Natural killer cell (primary cell): ENCODE measurements at places on chromosomes 1 and 21. TPM values are rescaled to one million over a fixed set of nuclear protein-coding genes. Genes with fewer than 3 reads are reported as not detected.

GRCh38 chr1:245715291-245715701 lies 560.5 kb downstream of the KIF26B start:
- no peaks in the 10 kb centered on the region for H3K4me1 ChIP-seq
- no peak for DNase-seq
- no peak overlapping the region for H3K4me3 ChIP-seq
- H3K36me3 ChIP-seq = no peaks in the 10 kb centered on the region
- no peak overlapping the region for H3K27ac ChIP-seq

Gene LCE1C
- total RNA-seq = not detected

- H3K36me3 ChIP-seq = no peaks in the 10 kb centered on the region
- no peak overlapping the region for H3K4me3 ChIP-seq
- H3K27me3 ChIP-seq = no peaks in the 10 kb centered on the region
- DNase-seq = no peak
- no peak overlapping the region for H3K27ac ChIP-seq
- H3K4me1 ChIP-seq = no peaks in the 10 kb centered on the region
Observed at GRCh38 chr1:37725851-37726613, 33.7 kb downstream of the CDCA8 start.

DNA sequence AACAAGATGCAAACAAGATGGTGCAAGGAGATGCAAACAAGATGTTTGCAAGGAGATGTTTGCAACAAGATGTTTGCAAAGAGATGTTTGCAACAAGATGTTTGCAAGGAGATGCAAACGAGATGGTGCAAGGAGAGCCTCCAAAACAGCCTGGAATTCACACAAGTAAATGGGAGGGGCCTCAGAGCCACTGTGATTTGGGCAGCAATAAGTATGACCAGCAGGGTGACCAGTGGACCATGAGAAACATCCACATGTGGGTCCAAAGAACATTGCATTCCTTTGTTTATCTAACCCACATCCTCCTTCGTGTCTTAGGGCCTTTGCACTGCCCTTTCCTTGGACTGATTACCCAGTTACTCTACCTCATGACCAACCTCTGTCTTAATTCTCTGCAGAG lies 162.9 kb downstream of the PLPP3 start:
- H3K27me3 ChIP-seq = no peaks in the 10 kb centered on the region
- H3K4me1 ChIP-seq = no peaks in the 10 kb centered on the region
- DNase-seq = no peak
- no peak overlapping the region for H3K27ac ChIP-seq
